ENCODE measurements at places on chromosomes 5 and 9.

DNA sequence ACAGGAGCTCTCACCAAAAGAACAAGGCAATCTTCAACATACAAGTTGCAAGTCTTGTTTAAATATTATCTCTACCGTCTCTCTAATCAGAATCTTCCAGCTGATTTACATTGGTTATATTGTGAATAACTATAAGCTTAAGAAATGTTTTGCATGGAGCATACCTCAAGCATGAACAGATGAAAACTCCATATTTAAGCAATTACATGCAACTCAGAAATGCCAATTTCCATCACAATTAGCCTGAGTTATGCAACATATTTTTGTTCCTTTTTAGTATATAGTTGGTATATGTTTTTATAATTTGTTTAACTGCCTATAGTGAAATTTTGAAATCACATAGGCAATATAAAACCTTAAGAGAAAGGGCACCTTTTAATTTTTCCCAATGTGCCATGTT, 142.5 kb downstream of the DENND1A start:
- no peak for DNase-seq

DNA sequence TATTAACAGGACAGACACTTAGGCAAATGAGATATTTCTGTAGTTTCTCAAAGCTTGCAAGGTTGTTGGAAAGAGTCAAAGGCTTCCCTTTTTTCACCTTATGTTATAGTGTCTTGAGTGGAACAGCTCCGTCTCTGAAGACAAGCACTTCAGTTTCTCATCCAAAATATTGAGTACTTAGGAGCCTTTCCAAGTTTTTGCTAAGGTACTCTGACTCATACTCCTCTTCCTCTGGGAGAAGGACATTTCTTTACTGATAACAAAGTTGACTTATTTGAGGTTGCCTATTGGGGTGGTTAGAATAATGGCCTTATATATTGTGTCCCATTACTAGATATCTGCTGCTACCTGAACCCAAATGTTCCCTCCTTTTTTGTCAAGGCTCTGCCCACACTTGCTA, 869.6 kb downstream of the MAT2B start:
- DNase-seq = no peak

DNA sequence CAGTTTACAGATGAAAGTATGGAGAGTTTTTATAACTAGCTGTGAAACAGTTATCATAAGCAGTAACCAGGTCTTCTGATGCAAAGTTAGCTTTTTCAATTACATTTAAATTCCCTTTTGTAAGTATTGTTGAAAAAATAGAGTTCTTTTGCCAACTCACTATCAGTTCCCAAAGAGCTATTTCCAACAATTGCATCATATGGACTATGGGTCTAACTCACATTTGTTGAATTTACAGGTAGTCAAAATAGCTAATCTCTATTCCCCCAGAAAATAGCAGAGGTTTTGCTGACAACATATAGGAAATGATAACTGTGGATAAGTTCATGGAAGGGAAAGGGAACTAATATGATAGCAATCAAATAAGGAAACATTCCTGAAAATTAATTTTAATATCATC, 1.4 kb downstream of the SPINK1 start:
- no peak for DNase-seq

DNA sequence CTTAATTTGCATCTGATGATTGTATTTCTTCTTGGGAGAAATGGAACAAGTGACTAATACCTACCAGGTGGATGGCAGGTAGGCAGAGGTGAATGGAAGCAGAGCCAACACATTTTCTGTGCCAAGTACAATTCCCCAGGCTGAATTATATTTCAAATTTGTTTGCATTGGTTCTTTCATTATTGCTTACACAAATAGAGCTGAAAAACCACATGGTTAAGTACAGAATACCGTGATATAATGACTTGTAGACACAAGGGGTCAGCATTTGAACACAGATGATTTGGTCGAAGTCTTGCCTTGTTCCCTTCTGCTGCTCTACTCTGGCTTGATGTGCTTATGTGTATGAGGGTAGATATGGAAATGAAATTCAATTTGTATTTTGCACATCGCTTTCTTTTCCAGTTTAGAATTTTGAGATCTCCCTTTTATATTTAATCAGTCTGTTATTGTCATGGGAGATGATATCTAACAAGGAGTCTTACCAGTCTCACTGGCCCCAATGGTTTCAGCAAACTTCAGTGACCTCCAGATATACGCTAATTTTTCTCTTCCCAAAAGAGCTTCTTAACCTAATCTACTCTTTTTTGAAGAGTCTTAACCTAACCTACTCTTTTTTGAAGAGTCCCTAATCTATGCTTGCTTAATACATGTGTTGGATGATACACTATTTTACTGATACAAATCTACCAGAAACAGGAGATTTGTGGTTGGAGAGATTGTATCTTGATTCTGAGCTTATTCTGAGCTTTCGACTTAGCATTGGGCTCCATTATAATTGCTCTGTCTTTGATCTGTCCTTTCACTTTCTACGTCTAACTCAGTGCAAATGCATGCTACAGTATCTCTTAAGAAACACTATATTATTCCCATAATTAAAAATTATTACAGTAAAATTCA, 88.1 kb downstream of the PCSK1 start:
- no peak for DNase-seq

DNA sequence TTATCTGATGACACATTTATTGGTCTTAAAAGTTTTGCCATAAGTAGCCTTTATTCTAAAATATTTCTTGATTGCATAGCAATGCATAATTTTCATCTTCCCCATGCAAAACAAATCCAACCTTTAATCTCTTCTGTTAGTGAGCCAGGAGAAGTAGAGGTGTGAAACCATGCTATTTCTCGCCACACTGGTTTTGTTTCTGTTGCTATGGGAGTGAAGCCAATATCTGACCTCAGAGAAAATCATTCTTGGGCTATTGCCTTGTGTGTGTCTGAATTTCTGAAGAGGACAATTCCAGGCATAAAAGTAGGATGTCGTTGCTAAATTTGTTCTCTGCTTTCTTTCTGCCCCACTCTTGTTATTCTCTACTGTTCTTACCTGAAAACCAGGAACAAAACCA, 183.6 kb downstream of the PTTG1 start:
- no peak for DNase-seq

DNA sequence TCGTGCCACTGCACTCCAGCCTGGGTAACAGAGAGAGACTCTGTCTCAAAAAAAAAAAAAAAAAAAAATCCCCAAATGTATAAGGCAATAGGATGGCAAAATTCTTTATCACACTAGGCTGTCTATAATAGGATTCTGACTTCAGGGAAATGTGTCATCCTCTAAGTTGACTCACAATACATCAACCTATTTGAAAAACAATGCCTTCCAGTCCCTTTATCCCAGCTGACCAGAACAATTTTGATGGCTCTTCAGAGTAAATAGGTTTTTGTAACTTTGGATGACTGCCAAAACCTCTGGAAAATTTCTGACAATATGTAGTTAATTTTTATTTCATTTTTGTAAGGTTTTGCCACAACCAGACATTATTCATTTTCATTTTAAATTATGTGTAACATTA, 184.1 kb downstream of the CCDC192 start:
- DNase-seq = no peak

DNA sequence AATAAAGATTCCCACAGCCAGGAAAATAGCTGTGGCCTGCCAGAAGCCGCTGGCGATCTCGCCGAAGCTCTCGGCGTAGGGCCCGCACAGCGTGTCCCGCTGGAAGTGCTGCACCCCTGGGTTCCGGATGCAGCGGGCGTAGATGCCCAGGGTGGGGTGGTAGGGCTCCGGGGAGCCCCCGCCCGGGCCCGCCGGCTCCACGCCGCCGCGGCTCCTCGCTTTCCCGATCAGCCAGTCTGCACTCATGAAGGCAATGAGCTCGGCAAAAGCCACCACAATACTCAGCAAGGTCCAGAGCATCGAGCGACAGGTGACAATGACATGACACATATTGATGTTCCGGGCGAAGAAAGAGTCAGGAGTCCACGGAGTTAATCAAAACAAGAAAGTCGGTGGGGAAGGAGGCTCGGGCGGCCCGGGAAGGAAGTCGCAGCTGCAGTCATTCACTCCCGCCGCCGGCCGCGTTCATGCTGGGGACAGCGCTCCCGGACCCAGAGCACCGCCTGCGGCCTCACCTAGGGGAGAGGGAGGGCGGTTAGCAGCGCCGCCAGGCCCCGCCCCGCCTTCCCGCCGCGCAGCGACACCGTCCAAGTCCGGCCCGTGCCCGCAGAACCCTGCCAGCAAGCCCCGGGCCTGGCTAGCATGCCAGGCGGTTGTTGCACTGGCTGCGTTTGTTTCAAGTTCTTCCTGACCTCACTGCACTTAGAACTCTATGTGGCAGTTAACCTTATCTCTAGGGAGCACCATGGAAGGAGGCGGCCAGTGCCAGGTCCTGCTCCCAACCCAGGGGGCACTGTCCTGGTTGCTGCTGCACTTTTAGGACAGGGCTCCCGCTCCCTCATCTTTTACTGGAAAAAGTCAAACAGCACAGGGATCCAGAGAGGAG, 138.4 kb downstream of the LHFPL2 start:
- no peak for DNase-seq

- no peak for DNase-seq
Observed at GRCh38 chr9:82242285-82242963, 253.9 kb downstream of the SPATA31D1 start.

DNA sequence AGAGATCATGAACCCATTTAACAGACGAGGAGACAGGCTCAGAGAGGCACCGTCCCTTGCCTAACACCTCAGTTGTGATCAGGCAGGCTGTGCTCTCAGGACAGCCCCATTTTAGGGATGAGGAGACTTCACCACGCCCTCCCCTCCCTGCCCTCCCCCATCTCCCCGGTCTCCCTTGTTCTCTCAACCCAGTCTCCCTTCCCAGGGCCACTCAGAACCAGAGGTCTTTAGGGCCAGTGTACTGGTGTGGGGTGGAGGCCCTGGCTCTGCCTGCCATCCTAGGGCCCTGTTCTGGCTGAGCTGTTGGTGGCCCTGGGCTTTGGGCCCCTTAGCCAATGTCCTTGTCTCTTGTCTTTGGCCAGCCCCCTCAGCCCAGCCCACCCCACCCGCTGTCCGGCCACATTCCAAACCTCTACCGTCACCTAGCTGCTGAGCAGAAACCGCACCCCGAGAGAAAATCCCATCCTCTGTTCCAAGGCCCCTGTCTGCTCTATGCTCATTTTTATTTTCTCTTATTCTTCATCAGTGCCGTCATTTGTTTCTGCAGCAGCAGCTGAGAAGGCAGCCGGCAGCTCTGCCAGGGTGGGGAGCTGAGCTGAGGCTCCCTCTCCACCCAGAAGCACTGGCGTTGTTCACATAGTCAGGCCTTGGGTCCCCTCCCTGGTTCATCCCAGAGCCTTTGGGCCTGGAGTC, 33.9 kb downstream of the OLFML2A start:
- DNase-seq = no peak

- DNase-seq = no peak
Observed at GRCh38 chr9:131732636-131733289, 7.1 kb downstream of the RAPGEF1 start.

DNA sequence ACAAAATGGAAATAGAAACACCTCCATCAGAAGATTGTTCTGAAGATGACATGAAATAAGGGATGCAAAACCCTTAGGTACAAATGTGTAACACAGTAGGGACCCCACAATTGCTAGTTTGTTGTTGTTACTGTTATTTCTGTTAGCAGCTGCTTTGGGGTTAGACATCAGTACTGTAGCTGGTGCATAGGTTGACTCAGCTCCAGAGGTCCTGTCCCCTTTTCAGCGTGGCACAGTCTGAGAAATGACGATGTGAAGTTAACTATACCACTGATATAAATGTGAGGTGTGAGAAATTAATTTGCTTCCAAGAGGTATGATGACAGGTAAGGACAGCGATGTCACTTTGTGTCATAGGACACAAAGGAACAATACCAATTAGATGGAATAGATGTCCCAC, 384.6 kb upstream of the KLF4 start:
- no peak for DNase-seq

DNA sequence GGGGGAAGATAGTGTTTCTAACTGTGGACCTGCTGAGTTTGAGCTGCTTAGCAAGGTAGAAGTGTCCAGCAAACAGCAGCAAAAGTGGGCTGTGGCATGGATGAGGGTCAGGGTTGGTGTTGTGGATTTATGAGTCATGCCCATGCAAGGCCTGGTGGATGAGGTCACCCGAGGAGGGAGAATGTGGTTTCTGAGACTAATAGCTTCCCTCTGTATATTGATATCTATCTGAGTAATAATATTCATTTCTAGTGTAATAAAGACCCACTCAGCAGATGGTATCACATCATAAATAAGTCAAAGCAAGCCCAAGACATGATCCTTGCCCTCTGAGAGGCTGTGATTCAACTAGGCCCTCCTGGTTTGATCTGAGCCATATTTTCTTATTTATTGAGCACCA, 597.8 kb upstream of the CLINT1 start:
- no peak for DNase-seq

DNA sequence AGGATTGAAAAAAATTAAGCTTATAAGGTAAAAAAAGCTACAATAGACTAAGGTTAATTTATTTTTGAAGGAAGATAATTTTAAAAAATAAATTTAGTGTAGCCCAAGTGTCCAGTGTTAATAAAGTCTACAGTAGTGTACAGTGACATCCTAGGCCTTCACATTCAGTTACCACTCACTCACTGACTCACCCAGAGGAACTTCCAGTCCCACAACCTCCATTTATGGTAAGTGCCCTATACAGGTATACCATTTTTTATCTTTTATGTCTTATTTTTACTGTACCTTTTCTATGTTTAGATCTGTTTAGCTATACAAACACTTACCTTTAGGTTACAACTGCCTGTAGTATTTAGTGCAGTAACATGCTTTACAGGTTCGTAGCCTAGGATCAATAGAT, 79.8 kb upstream of the ZNF462 start:
- no peak for DNase-seq

DNA sequence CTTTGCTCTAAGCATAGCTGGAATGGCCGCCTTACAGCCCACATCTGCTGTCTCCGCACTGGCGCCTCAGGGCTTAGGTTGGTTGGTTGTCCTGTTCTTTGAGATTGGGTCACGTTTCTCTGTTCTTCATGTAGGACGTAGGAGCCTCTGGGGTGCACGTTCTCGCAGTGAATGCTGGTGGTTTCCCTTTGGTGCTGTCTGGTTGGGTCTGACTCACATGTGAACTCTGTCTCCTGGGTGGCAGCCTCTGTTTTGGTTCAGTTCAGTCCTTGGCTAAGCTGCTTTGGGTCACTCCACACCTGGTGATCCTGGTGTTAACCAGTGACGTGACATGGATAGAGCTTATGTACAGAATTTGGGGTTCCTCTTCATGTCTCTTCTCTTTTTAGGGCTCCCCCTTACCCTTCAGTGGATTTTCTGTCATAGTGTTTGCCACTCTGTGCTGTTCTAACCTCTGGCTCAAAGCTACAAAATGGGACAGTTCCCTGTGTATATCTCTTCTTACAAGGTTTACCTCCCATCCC, 12.6 kb upstream of the LPCAT1 start:
- DNase-seq = peak; percentile 64

GRCh38 chr9:109062543-109062942, 49.2 kb upstream of the CTNNAL1 start:
- DNase-seq = no peak

DNA sequence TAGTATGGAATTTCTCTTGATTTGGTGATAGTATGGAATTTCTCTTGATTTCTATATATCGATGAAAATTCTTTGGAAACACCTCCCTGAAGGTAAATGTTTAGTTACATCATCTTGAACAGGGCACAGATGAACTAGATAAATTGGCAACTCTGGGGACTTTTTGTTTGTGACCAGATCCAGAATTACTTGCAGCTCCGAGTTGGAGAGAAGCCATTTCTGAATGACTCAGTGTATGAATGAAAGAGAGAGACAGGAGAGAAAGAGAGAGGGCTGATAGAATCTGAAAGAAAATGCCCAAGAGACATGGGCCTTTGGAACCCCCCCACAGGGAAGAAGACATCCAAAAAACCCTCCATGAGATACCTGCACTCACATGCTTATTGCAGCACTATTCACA, 14.1 kb downstream of the TNFSF15 start:
- DNase-seq = no peak
